HEK293T (cell line): ENCODE measurements at places on chromosomes 5 and 9.

GRCh38 chr5:42593591-42593990 lies 163.0 kb upstream of the CCDC152 start:
- no peak for DNase-seq

DNA sequence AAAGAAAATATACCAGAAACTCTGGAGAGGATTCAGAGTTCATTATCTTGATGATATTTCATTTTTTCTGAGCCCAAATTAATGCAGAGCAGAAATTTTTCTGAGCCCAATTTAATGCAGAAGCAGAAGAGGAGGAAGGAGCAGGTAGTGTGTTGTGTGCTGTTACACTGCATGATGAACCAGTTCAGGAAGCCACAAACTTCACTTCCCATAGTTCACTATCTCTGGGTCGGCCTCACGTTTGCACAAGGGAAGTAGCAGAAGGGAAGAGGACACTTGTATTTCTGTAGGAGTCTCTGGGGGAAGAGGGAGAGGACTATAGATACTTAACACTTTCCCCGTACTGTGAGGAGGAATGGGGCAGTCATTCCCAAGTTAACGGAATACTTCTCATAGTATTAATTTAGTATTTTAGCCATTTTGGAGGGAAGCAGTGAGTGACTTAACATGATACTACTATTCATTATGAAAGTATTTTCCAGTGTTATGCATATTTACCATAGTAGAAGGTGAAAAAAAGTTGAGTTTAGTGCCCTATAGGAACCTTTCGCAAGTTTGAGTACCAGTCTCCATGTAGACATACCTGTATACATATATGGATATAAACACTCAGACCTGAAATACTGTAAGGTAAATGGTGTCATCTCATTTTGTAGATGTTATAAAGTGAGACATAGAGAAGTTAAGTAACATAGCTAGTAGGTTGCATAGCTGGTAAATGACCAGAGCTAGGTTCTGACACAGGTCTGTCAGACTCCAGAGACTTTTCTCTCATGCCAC lies 30.0 kb downstream of the XPA start:
- DNase-seq: no peak

- no peak for DNase-seq
Measured at GRCh38 chr9:98219364-98219716, 26.9 kb upstream of the CORO2A start.

DNA sequence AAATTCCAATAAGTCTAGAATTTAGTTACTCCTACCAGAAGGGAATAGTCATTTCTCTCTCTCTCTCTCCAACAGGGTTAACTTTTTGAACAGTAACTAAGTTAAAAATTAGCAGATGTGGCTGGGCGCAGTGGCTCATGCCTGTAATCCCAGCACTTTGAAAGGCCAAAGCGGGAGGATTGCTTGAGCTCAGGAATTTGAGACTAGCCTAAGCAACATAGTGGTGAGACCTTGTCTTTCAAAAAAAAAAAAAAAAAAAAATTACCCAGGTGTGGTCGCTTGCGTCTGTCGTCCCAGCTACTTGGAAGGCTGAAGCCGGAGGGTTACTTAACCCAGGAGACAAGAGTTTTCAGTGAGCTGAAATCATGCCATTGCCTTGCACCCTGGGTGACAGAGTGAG lies 639.7 kb downstream of the PTPRD start:
- no peak for DNase-seq

DNA sequence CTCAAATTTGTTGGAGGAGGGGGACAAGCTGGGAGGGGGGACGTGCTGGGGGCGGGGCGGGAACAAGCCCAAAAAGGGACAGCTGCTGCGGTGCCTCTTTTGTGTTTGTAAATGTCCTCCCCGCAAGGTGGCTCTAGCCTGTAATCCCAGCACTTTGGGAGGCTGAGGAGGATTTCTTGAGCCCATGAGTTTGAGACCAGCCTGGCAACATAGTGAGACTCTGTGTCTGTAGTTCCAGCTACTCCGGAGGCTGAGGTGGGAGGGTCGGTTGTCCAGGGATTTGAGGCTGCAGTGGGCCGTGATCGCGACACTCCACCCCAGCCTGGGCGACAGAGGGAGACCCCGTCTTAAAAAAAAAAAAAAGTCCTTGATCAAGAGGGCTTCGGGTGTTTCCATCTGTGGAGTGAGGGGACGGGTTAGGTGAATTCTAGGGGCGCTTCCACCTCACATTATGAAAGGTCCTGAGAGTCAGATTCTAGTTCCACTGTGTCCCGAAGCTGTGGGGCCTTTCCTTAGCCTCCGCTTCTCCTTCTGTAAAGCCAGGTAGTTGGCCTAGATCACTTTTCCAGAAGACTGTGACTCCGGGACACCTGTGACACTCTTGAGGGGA lies 779 bp upstream of the CTNNA1 start:
- DNase-seq: peak; percentile 39

DNA sequence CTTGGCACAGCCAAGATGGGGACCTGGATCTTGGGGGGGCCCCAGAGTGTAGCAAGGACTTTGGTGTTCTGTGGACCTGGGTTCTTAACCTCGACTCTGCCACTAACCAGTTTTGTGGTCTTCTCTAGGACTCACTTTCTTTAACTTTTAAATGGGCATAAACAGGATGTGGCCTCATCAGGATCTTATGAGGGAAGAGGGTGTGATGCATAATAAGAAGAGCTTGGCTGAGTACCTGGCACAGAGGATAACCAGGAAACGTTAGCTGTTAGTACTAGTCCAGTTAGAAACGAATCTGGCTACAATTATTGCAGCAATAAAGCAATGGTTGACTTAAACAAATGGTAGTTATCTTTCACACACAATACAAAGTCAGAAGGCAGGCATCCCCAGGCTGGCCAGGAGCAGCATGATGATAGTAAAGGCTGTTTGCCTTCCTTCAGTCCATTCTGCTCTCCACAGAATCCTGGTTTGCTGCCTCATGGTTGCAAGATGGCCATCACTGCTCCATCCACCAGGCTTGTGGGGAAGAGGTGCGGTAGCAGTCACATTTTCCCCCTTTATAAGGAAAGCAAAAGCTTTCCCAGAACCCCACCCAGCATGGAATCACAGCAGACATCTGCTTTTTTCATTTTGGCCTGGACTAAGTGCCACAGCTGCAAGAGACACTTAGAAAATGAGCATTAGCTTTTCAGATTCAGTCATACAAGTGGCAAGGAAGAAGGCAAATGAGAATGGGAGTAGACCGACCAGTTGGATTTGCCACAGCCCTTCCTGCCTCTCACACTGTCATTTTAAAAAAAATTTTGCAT lies 225.0 kb downstream of the AOPEP start:
- no peak for DNase-seq

- DNase-seq: no peak
Measured at GRCh38 chr5:50745221-50745910, 78.9 kb downstream of the PARP8 start.

DNA sequence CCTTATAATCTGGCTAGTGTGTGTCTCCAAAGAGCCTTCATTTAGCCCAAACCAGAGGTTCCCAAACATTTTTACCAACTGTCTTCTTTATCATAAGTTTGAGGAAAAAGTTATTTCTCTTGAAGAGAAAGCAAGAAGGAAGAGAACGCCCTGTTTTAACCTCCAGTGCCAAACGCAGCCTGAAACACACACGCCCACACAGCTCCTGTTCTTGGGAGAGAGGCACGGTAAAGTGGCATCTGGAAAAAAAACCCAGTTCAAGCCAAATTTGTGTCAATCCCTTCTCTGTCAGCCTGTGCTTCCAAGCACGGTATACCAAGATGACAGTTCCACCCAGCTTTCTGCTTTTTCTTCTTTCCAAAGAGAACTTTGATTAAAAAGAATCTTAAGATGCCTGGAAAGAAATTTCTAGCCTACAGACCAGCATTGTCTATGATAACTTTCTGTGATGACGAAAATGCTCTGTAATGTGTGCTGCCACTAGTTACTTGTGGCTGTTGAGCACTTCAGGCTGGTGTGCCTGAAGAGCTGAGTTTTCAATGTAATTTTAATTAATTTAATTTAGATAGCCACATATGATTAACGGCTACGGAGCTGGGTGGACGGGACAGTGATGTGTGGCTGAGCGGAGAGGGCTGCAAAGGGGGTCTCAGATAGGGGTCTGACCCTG lies 62.3 kb downstream of the ACER2 start:
- DNase-seq: no peak
